ENCODE measurements at places on chromosomes 1 and 21.

- DNase-seq: no peak
These were observed 65.7 kb downstream of the NPHS2 start for GRCh38 chr1:179510038-179510437.

DNA sequence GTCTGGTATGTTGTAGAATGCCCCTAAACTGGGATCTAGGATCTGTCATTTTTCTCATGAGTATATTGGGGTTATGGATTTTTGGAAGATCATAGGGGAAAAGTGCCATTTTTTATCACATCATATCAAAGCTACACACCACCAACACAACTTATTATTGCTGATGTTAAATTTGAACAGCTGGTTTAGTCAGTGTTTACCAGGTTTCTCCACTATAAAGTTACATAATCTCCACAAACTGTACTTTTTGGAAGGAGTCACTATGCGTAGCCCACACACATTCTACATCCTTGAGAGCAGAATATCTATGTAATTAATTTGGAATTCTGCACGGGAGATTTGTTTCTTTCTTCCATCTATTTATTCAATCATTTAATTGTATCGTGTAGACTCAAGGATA lies 35.2 kb downstream of the RC3H1 start:
- no peak for DNase-seq

DNA sequence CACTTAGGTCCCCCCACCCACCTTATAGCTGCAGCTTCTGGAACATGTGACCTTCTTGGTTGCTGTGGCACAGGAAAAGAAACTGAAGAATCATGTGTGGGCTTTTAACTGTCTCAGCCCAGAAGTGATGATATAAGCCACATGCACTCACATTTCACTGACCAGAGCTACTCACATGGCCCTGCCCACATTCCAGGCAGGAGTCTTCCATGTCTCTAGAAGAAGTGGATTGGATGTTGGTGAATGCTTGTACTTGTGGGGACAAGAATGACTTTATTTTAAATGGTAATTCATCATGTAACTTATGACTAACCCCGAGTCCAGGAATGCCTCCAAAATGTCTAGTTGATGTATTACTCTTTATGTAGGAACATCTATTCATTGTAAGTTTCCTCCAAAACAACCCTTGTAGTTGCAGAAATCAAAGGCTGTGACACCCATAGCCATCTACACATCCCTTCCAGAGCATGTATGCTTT lies 15.8 kb upstream of the CAMK1G start:
- DNase-seq: no peak

DNA sequence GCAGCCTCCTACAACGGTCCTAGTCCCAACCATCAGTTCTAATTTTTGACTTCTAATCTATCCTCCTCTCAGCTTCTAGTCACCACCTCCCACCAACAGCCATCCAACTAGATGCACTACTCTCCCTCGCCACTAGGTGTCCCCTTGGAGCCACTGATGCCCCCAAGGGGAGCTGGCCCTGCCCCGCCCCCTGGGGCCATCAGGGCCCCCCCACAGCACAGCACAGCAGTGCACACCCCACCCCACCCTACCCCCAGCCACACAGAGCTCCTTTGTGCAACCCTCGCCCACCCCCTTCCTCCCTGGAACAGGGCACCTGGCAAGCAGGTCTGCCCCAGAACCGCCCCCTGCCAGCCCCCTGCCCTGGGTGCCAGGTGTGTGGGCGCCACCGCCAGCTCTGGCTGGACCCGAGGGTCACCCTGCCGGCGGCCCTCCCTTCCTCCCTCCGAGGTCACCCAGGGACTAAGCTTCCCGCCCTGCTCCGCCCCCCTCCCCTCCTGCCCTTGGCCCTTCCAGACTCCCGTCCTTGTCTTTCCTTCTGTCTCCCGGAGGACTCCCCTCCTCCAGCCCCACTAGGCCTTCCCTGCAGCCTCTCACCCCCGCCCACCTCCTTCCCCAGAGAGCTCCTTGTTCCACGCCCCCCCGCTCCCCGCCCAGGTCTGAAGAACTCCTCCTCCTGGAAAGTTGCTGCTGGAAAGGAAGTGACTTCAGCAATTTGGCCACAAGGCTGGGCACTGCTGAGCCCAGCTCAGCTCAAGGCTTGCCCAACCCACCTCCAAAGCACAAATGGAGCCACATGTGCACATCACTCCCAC lies 47.0 kb downstream of the AHDC1 start:
- peak; percentile 71 for DNase-seq

DNA sequence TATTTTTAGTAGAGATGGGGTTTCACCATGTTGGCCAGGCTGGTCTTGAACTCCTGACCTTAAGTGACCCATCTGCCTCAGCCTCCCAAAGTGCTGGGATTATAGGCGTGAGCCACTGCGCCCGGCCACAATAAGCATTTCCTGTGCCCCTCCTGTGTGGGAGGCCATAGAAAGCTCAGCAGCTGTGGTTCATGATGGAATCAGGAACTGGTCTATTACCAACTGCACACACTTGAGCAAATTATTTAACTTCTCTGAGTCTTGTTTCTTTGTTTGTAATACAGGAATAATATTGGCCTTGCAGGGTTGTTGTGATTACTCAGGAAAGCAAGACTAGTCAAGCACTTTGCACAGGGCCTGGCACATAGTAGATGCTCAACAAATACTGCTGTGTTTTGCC lies 15.0 kb downstream of the RHBG start:
- no peak for DNase-seq

- DNase-seq: no peak
These were observed 103.7 kb upstream of the PRMT6 start for GRCh38 chr1:106952776-106953175.

GRCh38 chr1:108502624-108503023 lies 52.5 kb downstream of the NBPF6 start:
- DNase-seq: no peak

DNA sequence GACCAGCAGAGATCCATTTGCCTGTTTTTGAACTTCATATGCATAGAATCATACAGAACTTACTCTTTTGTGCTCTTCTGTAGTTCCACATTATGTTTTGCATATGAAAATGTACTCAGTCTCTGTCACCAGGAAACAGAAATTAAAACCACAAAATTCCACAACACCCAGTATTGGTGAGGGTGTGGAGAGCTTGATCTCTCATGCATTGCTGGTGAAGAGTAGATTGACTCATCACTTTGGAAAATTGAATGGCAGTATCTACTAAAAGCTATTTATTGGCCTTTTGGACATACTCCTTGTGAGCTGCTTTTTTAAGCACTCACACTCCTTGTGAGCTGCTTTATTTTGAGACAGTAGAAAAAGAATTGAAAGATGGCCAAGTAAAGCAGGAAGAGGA lies 43.3 kb downstream of the VTCN1 start:
- DNase-seq: no peak

DNA sequence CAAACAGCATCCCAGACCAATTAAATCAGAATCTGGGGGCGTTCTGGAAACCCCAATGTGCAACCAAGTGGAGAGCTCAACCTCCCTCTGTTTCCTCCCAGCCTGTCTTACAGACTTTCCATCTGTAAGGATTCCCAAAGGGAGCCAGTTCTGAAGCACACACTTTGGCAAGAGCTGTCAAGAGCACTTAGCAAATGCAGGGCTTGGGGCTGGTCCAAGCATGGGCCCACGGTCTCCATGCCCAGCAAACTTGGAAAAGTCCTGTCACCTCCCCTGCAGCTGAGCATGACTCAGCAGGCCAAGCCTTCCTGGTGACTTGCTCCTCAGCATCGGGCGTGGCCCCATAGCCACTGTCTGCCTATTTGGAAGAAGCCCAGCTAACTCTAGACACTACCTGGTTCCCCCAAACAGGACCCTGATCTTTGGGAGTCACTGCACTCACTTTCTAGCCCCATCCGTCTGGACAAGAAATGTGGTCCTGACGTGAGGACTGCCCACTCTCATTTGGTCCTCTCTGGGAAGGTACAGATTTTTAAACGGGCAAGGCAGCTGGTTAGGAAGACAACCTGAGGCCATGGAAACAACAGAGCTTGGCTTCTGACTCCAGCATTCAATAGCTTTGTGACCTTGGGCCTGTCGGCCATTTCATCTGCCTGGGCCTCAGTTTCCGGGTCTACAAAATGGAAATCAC lies 16.9 kb downstream of the SLC2A1 start:
- DNase-seq: peak; percentile 40

GRCh38 chr1:77370161-77370560 lies 88.3 kb downstream of the AK5 start:
- no peak for DNase-seq

DNA sequence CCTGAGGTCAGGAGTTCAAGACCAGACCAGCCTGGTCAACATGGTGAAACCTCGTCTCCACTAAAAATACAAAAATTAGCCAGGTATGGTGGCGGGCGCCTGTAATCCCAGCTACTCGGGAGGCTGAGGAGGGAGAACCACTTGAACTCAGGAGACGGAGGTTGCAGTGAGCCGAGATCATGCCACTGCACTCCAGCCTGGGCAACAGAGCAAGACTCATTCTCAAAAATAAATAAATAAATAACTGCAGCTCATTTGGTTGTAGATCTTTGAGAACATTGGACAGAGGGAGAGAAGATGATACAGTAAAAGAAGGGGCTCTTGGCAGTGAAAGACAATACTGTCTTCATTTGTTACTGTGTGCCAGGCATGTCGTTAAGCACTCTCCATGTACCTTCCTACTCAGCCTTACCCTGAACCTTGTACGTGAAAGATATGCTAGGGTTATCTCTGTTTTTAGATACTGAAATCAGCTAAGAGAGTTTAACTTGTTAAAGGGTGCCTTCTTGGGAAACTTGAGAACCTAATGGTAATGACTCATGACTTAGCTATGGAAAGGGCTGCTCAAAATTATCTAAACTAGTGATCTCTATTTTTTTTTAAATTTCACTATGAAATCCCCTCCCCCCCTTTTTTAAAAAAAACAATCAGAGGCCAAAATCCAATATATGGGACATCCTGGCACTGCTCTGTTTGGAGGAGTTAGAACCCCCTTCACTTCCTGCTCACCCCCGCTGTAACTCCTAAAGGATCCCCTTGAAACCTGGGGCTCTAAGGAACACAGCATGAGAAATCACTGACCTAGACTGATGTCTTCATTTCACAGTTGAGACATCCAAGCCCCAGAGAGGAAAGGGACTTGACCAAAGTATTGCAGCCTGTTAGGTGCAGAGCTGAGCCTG lies 6.8 kb upstream of the KPNA6 start:
- no peak for DNase-seq

DNA sequence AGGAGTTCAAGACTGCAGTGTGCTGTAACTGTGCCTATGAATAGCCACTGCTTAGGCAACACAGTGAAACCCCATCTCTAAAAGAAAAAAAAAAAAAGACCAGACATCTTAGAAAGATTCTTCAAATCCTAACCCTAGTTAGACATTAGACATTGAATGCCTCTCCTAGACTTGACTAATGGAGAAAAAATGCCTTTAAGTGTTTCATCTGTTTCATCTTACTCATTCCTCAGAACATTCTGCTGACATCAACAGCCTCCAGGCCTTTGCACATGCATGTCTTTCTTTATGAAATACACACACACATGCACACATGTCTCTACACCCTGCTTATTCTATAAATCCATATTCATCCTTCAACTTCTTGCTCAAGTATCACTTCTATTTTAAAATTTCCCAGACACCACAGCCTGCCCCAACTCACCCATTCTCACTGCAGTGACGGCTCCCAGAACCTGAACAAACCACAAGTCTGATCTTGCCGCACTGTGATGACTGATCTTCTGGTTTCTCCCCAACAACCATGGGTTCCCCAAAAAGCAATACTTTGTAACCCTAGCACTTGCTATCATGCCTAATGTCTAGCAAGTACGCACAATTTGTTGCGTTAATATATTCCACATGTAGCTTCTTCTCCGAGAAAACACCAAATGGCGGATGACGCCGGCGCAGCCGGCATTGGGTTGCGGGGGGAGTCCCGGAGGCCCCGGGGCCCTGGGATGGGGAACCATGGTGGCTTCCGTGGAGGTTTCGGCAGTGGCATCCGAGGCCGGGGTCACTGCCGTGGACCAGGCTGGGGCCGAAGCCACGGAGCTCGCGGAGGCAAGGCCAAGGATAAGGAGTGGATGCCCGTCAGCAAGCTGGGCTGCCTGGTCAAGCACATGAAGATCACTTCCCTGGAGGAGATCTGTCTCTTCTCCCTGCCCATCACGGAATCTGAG lies 37.4 kb downstream of the LRRC52 start:
- DNase-seq: no peak

DNA sequence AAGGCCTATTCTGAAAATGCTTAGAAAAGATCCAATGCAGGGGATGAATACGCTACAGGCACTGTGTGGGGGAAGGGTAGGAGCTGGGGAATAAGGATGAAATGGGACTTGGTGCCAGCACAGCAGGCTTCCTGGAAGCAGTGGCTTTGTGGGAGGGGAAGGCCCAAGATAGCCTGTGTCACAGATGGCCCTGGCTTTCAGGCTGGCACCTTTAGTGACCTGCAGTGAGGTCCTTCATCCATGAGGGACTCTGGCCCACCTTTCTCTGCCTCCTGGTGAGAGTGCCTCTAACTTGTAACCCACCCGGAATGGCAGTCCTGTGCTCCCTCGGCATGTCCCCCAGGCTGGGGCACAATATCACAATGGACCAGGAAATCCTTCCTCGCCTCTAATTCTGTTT lies 919 bp downstream of the CHI3L1 start:
- DNase-seq: no peak

GRCh38 chr21:31922881-31923280 lies 50.1 kb downstream of the HUNK start:
- no peak for DNase-seq

DNA sequence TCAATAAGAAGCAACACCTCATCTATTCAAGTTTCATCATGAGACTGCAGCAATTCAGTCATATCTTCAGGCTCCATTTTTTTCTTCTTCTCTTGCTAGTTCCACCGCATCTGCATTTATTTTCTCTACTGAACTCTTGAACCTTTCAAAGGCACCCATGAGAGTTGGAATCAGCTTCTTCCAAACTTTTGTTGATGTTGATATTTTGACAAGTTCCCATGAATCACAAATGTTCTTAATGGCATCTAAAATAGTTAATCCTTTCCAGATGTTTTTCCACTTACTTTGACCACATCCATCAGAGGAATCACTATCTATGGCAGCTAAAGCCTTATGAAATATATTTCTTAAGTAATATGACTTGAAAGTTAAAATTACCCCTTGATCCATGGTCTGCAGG lies 434.3 kb downstream of the GPATCH2 start:
- no peak for DNase-seq

All from anterior cingulate cortex (tissue), 58 donors.